ENCODE measurements at places on chromosomes 3 and 15.

GRCh38 chr15:38867556-38867955, 302.9 kb upstream of the RASGRP1 start:
- DNase-seq: peak; percentile 62

DNA sequence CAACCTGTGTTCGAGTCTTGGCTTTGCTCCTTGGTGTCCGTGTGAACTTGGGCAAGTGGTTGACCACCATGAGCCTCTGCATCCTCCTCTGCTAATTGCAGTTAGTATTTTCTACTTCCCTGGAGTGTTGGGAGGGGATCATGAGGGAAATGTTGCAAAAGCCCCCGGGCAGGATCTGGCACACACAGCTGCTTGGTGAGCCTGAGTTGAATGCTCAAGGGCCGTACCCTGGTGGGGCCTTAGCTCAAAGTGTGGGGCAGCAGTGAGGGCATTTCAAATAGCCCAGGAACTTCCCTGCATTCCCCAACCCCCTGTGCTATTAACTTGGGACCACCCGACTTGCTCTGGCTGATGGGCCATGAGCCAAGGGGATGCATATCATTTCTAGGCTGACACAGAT, 94.9 kb upstream of the SLC6A11 start:
- DNase-seq: no peak

GRCh38 chr3:99376926-99377325, 261.5 kb upstream of the COL8A1 start:
- DNase-seq: no peak

- no peak for DNase-seq
Observed at GRCh38 chr3:78589778-78590177, 1178.0 kb downstream of the ROBO1 start.

DNA sequence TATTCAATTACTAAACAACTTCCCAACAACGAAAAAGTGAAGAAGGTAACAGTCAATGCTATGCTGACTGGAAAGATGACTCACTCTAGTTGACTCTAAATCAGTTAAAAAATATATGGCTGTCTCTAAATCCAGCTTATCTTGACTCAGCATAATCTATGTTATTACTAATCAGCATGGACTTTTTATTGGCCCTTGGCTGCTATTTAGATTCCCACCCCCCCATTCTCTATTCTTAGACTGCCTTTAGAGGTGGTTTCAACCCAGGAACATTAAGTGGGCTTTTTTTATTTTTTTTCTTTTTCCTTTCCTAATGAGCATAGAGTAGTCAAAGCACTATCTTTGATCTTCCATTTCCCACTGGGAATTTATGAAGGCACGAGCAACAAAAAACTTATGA, 1.9 kb downstream of the PCOLCE2 start:
- DNase-seq: peak; percentile 34

DNA sequence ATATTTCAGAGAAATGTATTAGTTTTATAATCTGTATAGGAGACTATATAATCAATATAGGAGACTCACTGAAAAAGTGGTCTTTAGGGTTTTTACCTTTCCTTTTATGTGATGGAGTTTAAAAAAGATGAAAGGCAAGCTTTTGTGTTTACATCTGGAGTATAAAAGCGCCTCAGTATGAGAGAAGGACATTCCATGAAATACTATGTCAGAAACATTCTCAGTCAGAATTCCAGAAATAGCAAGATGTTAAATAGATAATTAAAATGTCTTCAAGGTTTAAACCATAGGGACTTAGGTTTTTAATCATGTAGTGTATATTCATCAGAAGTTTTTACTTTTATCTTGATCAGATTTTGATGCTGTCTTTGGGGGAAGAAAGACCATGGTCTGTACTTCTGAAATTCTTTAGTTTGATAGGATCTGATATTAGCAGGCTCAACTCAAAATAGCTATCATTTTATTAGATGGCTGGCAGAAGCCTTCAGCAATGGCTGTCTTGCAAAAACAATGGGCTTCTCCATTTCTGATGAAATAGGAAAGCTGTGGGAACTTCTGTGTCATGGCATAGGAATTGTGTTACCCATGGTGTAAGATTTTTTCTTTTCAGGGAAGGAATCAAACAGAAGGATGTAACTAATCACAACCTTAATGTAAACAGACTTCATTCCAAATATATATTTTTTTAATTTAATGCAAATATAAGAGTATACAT, 209.6 kb upstream of the PLSCR5 start:
- no peak for DNase-seq

GRCh38 chr15:60520825-60521368, 42.0 kb upstream of the ICE2 start:
- DNase-seq: peak; percentile 75

DNA sequence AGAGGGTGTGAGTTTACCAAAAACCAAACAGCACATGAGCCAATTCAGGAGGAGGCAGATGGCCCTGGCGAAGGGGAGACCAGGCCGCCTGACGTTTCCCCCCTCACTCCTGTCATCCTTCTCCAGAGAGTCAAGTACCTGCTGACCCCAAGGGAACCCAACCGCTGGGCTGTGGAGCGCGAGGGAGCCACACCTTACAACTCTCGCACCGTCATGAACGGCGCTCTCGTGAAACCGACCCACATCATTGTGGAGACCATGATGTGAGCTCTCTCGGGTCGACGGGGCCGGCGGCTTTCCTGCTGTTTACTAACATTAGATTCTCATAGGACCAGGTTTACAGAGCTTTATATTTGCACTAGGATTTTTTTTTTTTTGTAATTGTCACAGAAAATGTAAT, 55.4 kb downstream of the GRIP2 start:
- no peak for DNase-seq

DNA sequence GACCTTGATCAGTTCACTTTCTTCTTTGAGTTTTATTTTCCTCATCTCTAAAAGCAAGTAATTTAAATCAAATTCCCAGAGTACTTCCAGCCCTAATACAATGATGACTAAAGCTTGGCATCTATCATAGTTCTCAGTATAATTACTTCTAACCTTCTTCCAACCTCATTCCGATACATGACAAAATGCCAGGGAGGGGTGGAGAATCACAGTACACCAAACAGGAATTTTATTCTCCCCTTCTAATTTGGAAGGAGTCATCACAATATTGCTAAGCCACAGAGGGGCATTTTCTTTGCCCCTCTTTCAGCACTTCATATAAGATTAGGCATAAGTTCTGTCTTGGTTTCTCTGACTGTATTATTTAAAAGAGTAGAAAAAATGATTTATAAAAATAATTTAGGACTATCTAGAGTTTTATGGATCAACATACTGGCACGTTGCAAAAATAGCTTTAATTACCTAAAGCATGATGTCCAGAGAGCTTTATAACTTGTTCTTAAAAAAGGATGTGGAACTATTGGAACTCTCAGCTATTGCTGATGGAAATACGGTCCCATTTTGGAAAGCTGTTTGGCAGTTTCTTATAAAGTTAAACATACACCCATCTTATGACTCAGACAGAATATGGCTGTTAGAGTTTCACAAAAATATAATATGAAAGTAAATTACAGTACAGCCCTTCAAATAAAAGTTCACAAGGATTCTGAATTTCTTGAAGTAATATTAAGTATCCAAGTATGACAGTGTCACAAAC, 86.9 kb upstream of the UBE2E2 start:
- DNase-seq: no peak

GRCh38 chr3:136783708-136784191, 31.6 kb upstream of the STAG1 start:
- no peak for DNase-seq

GRCh38 chr3:88987776-88988175, 119.6 kb upstream of the EPHA3 start:
- DNase-seq: no peak

DNA sequence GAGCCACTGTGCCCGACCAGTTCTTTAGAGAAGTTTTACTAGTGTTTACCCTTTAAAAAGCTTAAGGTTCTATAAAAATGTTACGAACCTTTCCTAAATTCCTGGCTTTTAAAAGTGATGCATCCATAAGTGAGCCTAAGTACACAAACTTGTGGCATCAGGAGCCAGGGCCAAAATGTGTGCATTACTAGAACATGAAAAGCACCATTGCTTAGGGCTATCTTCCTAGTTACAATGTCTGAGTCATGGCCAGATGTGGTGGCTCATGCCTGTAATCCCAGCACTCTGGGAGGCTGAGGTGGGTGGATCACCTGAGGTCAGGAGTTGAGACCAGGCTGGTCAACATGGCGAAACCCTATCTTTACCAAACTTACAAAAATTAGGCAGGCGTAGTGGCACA, 39.9 kb downstream of the LEO1 start:
- no peak for DNase-seq

- DNase-seq: peak; percentile 82
Observed at GRCh38 chr15:80317389-80318182, 65.6 kb upstream of the CTXND1 start.

GRCh38 chr15:35067496-35068347, 17.4 kb downstream of the NANOGP8 start:
- no peak for DNase-seq

- DNase-seq: no peak
Observed at GRCh38 chr3:65811086-65811761, 227.5 kb downstream of the MAGI1 start.

GRCh38 chr3:62332835-62333244, 40.5 kb downstream of the FEZF2 start:
- peak; percentile 26 for DNase-seq

DNA sequence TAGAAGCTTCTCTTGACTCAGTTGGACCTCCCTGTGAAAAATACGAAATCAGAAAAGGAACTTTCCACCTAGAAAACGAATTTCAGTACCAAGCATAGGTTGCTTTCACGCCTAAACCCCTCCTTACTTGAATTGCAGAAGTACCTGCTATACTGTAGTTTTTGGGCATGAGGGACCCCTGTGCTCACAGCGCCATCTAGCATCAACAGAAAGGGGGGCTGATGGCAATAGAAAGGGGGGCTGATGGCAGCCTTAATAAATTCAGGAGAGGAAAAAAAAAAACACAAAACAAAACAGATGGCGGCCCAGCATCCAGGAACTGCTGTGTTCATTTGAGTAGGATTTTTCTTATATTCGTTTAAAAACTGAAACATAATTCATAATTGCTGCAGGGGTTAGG, 96.7 kb downstream of the NPAP1 start:
- DNase-seq: no peak

GRCh38 chr15:67135494-67135893, 70.1 kb downstream of the SMAD3 start:
- no peak for DNase-seq

DNA sequence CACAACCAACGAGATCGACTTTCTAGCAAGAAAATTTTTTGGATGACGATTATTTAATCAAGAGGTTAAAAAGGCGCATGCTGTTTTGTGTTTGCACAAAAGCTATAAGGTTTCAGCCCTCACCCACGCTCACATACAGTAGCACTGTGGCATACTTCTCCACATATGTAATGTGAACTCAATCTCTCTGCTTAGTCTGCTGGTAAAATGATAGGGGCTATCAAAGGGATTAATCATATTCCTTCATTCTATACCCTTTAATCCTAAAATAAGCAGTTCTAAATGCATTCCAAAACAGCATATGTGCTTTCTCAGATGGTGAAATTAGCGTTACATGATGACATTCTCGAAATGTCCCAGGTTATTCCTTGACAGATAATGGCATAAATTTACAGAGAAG, 196.9 kb upstream of the PRICKLE2 start:
- DNase-seq: no peak

- no peak for DNase-seq
Observed at GRCh38 chr3:24420224-24420623, 74.4 kb downstream of the THRB start.

DNA sequence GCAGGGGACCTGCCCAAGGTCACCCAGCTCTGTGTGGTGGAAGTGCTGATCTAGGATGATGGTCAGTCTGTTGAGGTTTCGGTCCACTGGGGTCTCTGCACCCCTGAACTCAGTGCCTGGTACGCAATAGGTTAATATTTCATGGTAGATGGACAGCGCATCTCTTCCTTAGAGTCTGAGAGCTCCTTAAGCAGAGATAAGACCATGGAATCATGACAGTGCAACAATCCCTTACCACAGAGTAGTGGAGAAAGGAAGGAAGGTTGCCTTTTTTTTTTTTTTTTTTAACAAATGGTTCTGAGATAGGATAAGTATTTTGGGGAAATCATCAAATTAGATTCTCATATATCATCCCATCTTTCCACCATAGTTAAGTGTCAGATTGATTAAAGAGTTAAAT, 79.8 kb upstream of the SLC6A1 start:
- no peak for DNase-seq

DNA sequence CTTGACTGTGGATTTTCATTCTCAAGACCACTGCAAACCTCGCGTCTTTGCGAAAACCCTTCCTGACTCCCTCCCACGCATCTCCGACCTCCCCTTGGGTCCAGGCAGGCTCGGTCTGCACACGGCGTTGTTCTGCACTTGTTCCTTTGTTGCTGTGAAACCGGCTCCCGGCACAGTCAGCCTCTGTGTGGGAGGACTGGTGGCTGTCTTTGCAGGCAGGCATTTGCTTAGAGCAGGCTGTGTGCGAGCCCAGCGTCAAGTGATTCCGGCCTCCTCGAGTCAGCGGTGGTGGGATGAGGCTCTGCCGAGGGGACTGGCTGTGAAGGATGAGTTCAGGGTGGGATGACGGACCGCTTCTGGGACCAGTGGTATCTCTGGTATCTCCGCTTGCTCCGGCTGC, 102.6 kb upstream of the ROPN1 start:
- no peak for DNase-seq

- no peak for DNase-seq
Observed at GRCh38 chr15:31953478-31953877, 76.8 kb upstream of the CHRNA7 start.

GRCh38 chr3:48400824-48401433, 28.9 kb downstream of the FBXW12 start:
- peak; percentile 76 for DNase-seq

DNA sequence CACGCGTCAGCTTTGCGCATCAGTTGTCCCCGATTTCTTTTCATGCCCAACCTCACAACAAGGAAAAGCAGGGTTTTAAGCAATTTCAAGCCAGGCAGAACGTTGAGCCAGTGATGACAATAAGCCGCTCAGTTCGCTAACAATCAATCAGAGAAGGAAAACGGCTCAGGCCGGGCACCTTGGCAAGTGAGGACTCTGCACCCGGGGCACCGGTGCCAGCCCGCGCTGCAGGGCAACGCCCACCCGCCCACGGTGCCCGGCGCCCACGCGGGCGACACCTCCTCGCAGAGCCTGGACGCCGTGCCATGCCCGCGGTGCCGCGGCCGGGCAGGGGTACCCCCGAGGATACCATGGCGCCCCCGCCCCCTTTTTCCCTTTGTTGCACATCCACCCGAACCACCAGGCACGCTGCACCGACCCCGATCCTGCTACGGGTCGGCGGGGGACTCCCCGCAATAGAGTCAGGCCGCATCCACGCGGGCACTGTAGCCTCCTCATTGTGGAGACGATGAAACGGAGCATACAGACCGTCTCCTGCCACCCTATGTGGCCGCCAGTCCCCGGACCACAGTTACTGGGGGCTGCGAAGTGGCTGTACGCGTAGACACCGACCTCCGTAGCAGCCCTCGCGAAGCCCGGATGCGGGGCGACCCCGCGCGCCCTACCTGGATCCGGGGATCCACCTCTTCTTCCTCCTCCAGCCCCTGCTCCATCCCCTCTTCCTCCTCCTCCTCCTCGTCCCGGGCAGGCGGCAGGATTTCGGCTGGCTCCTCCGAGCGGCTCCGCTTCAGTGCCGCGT, 581 bp downstream of the SH3BP5 start:
- peak; percentile 22 for DNase-seq
